Effector memory CD8-positive, alpha-beta T cell (primary cell): ENCODE measurements at places on chromosomes 2 and 18.

DNA sequence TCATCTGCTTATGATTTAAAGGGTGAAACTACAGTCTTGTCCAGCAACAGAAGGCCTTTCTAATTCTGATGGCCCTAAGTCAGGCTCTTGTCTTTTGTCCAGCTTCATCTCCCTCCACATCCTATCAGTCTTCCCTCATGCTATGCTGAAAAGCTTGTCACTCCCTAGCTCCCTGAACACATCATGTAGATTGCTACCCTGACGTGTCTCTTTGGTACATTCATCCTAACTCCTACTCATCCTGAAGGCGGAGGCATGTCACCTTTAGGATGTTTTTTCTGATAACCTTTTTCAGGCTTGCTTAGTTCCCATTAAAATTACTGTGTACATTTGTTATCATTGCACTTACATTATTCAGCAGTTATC is 78.4 kb upstream of the ARL5A start:
- no peak for DNase-seq

GRCh38 chr2:240538031-240538780 is 19.6 kb downstream of the ANKMY1 start:
- DNase-seq: no peak

DNA sequence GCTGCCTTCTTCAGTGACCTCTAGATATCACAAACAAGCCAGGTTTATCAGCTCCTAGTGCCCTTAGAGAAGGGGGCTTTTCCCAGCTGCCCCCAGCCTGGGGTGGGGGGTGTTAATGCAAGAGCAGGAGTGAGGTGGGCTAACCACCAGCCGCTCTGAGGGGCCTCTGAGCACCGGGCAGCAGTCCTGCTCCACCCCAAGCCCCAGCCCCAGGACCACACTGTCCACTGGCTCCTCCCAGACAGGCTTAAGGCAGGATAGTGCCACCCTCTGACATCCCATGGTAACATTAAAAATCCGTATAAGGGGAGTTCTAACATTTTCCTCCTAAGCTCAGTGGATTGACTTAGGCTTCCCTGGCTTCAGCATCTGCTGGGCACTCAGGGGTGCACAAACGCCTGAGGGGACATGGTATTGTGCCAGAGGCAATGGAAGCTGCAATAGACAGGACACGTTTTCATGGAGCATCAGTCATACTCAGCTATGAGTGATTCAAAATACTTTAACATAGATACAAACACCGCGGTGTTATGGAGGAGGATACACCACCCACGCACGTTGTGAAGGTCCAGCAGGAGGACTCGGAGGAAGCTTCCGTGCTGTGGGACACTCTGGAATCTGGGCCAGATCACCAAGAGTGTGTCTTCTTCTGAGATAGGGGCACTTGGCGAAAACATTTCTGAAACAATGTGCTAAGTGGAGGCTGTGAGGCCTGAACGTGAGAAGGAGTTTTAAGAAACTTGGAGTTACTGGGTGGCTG is 112.7 kb upstream of the EPC2 start:
- DNase-seq: no peak

DNA sequence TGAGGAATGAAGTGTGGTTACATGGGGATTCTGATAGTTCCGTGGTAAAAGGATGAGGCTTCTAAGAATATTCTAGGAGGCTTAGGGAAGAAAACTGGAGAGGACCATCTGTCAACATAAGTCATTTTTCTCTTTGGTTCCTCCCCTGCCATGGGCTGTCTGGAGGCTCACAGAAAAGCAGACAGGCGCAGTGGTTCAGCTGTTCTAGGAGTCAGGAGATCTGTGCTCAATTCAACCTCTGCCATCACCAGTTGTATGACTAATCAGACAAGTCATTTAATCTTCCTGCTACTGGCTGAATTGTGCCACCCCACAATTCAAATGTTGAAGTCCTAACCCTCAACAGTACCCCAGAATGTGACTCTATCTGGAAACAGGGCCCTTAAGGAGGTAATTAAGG is 36.4 kb downstream of the ADAM17 start:
- no peak for DNase-seq

GRCh38 chr2:111019381-111019780 is 101.3 kb upstream of the BCL2L11 start:
- DNase-seq: no peak

GRCh38 chr2:61042807-61043206 is 22.9 kb upstream of the SANBR start:
- DNase-seq: no peak

DNA sequence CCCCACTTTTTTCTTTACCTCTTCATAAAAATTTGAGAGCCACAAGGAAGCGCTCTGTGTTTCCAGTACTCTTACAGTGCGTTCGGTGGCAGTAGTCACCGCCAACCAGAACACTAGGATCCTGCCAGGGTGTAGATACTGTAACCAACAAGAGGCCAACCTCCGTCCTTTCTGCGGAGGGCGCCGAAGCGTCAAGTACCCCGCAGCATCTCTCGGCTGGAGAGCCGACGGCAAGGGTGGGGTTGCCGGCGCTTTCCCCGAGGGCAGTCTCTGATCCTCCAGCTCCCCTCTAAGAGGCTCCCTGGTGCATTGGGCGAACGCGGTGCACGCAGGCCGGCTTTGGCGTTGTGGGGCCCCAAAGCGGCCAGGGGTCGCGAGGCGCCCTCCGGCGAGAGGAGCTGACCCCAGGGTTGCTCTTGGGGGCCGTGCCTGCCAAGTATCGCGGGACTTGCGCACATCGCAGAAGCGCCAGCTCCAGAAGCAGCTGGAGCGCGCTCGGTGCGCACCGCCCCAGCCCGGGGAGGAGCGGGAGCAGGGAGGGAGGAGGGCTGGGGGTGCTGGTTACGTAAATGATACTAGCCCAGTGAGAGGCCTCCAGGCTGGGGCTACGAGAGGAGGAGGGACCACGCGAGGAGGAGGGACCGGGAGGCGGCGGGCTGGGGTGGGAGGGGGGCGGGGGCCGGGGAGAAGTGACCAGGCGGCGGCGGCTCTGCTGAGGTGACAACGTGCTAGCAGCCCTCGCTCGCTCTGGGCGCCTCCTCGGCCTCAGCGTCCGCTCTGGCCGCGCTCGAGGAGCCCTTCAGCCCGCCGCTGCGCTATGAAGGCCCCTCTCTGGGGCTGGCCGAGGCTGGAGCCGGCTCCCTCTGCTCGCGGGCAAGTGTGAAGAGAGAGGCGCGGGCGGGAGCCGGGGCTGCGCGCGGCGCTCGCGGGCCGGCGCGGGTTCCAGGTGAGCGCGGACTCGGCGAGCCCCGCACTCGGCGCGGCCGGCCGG is at the start of gene GALNT13:
TSS of gene GALNT13 (plus strand) at position 692 of the 991 bp plus-strand sequence.
- DNase-seq: no peak
